Right hindlimb (tissue), 1 donor: ENCODE measurements at places on chromosomes 4 and X.

- DNase-seq, result no peak
These were observed 18.5 kb upstream of the OPN1LW start for GRCh38 chrX:154125391-154126040.

DNA sequence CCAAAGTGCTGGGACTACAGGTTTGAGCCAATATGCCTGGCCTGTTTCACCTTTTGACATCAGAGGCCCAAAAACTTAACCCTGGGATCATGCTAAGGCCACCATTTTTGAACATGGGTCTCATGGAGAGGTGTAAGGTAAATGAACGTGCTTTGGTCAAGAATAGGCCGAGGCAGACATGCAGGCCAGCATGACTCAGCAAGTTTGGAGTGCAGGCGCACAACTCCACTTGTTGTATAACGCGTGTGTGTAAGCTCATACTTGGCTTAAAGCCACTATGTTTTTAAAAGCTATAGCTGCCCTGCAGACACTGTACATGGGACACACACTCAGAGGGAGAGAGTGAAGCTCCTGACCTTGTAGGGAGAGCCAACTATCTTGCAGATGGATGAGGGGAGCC is 43.8 kb upstream of the HPSE start:
- no peak for DNase-seq

DNA sequence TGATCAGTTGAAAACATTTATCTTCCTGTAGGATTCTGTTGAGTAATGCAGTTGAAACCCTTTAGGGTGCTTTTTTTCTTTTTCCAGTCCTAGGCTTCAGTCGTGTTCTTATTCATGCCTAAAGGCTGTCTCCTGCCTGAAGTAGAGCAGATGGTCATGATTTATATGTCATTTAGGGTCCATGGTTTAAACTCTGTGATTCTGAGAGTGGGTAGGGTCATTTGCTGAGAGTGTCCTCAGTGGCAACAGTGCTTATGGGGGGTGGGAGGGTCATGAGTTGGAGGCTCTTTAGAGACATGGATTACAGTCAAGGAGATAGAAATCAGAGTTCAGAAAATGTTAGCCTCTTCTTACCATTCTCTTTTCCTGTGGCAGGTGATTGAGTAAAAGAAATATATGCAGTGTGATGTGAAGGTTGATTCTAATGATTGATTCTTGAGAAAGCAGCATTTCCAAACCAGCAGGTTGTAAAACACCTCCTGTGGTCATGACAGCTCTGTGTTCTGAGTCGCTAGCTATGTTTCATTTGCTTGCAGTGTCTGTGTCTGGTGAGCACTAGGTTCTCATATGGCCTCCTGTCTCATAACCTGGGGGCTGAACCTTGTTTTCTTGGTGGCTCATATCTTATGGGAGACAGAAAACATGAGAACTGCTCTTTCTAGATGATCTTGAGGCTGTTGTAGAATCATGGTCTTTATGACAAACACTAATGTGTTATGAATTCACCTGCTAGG is 60.4 kb downstream of the JADE1 start:
- DNase-seq, result no peak

DNA sequence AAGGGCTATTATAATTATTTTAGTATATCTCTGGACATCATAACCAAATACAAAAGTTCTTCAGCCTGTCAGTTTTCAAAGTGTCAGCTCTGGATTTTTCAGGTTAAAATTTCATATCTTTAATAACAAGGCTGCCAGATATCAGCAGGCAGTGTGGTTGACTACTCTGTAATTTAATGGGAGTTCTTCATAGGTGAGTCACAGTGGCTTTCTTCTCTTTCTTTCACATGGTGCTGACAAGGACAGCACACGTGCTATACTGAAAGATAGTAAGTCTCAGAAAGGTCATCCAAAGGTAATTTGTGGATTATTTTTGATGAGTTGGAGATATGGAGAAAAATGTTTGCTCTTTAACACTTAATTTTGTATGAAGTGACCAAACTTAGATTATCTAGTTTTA is 43.2 kb downstream of the GALNT7 start:
- DNase-seq, result no peak

GRCh38 chr4:139658185-139658584 is 7.4 kb upstream of the MGST2 start:
- DNase-seq, result no peak

DNA sequence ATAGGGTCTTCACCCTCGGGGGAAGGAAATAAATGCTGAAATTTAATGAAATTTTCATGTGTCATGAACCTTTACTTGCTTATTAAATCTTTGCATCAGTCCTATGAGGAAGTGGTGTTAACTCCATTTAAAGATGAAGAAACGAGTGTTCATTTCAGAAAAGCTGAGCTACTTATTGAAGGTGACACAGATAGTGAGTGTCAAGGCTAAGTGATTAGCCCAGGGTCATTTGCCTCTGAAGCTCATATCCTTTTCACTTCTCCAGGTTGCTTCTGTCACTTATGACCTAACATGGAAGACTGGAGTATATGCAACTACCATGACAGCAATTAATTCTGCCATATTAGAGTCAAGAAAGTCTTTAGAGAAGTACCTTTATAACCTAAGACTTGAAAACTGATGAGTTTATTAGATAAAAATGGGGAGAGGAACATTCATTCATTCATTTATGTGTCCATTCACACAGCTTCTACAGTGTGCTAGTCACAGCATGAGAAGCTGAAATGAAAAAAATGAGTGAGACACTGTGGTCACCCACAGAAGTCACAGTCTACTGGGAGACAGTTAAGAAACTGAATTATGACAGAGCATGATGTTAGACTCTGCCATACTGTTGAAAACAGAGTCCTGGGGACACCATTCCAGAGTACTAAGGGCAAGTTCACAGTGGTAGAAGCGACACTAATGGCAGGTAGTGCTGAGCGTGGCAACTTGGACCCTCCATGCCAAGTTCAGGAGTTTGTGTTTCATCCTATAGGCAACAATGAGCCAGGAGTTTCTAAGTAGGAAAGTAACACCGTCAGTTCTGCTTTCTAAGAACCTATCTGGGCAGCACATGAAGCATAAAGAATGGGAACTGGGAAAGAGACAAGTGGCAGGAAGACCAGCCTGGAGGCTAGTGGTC is 21.3 kb downstream of the ALPK1 start:
- DNase-seq, result no peak

DNA sequence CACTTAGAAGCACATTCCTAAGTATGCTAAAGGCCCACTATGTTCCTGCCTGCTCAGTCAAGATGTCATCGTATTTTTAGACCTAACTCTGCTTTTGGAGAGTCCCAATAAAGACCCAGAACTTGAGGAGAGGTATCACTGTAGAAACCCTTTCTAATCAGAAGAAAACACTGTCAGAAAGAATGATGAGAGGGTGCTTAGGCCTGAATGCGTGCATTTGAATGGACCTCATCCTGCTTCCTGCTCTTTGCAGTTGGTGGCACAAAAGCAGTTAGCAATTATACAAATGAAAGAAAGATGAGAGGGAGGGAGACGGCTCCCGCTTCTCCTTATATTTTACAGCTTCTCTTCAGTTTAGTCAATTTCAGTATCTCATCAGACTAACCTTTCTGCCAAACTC is 987.2 kb downstream of the CCSER1 start:
- no peak for DNase-seq

- no peak for DNase-seq
These were observed 86.9 kb downstream of the CHRNA9 start for GRCh38 chr4:40421839-40422708.

DNA sequence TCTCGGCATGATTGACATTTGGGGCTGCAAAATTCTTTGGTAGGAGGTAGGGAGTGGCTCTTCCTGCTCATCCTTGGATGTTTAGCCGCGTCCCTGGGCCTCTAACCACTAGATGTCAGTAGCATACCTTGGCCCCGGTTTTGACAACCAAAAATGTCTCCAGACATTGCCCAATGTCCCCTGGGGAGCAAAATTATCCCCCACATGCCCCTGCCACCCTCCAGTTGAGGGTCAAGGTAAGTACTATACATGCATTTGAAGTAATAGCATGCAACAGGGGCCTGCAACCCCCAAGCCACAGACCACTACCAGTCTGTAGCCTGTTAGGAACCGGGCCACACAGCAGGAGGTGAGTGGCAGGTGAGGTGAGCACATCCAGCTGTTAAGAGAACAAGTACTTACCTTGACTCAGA is 17.6 kb upstream of the KIAA1210 start:
- DNase-seq, result no peak

GRCh38 chr4:186554914-186555827 is at the start of gene MTNR1A:
TSS of gene MTNR1A (minus strand) at chr4:186555567. CDS start at chr4:186555365, 202 bp downstream.
- no peak for DNase-seq

- DNase-seq, result no peak
These were observed 166.0 kb downstream of the FBXW7 start for GRCh38 chr4:152369902-152370295.

GRCh38 chr4:117700111-117700892 is 334.0 kb upstream of the NDST3 start:
- no peak for DNase-seq

DNA sequence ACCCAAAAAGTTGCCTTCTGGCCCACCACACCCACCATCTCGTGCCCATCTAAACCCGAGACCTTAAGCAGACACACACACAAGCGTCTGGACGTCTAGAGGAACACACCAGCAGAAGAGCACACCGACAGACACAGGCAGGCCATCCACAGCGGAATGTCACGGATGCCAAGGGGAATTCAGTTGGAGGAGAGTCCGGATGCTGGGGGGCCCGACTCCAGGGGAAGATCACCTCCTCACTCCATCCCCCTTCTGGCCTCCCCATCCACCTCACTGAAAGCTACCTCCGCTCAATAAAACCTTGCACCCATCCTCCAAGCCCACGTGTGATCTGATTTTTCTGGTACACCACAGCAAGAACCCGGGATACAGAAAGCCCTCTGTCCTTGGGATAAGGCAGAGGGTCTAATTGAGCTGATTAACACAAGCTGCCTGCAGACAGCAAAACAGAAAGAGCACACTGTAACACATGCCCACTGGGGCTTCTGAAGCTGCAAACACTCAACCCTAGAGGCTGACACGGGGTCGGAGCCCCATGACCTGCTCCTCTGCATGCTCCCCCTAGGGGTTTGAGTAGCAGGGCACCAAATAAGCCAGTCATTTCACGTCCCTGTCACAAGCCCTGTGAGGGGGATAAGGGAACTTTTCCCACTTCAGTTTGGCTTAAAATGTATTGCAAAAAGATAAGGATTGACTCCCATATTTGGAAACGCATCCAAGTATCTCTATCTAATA is 339.6 kb upstream of the PCDH10 start:
- DNase-seq, result no peak
